ENCODE measurements at places on chromosomes 16 and 17.

DNA sequence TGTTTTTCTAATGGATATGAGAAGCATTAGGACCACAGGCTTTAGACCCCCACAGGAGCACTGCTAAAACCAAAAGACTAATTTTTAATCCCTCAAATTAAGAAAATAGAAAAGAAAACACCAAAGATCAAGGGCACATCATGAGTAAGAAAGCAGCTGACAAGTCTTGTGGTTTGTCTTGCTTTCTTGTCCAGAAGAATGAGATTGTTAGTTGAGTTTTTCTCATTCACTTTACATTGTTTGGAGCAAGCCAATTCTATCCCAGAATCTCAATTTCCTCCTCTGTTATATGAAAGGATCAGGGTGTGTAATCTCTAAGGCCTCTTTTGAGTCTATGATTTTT, 899.0 kb downstream of the KCNJ2 start:
- DNase-seq: no peak

DNA sequence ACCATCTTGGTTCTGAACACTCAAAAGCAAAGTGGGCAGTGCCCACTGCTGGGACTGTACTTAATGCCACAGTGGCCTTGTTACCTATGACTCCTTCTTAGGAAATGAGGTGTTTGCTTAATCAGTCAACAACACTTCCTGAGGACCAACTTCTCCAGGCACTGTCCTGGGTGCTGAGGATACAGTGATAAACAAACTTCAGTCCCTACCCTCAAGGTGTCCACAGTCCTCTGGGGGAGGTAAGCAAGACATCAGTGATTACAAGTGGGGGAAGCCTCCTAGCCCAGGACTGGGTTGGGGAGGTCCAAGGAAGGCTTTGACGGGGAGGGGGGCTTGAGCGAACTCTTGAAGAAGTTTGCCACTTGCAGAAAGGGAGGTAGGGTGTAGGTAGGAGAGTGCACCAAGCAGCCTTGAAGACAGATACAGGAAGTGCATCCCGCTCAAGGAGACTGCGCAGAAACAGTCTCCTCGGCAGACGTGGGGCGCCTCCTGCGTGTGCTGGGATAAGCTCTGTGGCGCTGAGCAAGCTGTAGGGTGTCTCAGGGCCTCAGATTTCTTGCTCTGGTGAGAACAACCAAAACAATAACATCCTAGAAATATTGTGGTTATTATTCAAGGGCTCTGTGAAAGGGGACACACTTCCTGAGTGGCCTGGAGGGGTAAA, 2.6 kb upstream of the ABCC3 start:
- no peak for DNase-seq

DNA sequence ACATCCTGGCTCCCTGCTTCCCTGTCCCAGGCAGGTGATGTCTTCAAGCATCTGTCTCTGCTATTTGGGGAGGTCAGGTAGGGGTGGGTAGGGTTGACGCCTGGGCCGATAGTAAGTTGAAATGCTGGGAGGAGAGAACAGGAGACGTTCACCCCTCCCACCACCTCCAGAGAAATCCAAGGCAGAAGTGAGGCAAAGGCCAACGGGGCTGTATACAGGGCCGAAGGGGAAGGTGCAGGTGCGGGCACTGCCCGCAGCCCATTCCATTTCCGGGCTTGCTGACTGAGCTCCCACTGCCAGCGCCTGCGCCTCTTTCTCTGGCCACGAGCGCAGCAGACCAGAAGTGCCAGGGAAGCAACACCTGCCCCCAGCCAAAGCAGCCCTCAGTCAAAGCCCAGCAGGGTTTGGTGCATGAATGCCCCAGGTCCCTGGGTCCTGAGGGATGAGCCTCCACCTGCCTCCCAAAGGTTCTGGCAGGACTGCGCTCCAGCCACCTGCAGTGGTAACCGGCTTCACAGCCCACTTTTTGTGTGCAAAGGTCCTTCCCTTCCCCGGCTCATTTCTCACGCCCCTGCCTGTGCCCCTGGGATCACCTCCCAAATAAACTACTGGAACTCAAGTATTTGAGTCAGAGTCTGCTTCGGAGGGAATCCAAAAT, 127.6 kb upstream of the TNRC6C start:
- DNase-seq: no peak

- peak; percentile 84 for DNase-seq
Measured at GRCh38 chr17:1720856-1721386, 3.6 kb upstream of the WDR81 start.

GRCh38 chr17:62791235-62791734, 16.8 kb downstream of the MARCHF10 start:
- no peak for DNase-seq

DNA sequence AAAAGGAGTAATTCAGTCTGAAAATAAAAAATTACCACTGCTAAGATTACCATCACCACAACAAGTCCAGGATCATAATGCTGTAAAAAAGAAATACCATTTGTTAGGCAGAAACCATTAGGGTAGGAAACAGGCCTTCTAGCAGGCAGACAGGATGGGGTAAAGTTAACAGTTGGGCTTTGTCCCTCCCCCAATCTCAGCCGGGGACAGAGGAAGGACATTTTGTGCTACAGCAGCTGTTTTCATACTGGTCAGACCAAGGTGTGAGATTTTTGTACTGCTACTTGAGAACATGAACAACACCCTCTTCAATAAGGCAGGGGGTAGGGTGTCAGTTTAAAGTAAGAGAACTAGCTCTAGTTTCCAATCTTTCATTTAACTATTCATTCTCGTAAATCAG, 49.2 kb upstream of the ITGA2B start:
- DNase-seq: no peak

DNA sequence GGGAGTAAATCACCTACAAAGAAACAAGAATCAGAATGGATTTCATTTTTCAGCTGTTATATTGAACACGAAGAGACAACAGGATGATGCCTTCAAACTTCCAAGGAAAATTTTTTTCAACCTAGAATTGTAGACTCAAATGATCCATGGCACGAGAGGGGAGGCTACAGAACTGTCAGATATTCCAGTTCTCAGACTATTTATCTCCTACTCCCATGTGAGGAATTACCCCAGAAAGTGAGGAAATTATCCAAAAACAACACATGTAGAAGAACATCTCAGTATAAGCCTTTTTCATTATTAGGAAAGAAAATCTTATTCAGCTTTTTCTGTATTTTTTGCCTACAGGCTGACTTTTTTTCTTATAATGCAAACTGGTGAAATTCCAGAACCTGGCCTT, 5.5 kb upstream of the ASGR2 start:
- no peak for DNase-seq

DNA sequence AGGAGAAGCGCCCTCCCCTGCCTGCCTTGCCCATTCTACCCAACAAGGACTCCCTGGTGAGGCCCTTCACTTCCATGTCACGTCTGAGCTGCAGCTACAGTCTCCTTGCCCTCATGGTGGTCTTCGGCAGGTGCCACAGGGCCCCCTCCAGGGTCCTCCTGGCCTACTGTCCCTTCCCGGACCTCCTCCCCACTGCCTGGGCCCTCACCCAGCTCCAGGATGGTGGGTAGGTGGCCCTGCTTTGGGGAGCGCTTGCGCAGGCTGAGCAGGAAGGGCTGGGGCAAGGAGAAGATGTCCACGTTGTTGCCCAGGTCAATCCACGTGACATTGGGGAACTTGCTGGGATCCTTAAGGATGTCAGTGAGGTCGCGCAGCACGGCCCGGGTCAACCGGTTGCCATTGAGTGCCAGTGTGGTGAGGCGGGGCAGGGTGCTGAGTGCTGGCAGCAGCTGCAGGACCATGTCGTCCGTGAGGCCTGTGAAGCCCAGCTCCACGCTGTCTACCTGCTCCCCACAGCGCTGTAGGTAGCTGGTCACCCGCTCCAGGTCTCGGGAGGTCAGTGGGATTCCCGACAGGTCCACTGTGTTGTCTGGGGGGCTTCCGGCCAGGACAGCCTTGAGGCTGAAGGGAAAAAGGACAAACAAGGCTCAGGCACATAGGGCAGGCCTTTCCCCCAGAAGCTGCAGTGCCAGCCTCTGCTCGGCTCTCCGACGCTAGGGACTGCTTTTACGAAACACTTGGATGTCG, 28.3 kb downstream of the TRPV2 start:
- DNase-seq: peak; percentile 77

DNA sequence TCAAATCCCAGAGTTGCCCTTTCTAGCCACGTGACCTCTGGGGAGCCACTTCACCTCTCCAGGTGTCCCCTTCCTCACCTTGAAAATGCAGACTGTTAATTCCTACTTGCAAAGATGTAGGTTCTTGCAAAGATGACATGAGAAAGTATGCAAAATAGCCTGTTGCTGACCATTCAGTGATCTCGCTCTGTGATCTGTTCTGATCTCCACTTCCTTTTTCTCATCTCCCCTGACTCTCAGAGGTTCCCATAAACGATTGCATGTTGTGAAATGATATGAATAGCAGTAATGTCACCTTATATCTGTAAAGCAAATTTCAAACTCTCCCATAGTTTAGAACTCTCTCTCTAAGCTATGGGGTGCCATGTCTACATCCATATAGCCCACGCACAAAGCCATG, 182.3 kb downstream of the TMEM132E start:
- DNase-seq: no peak

GRCh38 chr17:61282377-61282776, 117.3 kb upstream of the TBX2 start:
- no peak for DNase-seq

DNA sequence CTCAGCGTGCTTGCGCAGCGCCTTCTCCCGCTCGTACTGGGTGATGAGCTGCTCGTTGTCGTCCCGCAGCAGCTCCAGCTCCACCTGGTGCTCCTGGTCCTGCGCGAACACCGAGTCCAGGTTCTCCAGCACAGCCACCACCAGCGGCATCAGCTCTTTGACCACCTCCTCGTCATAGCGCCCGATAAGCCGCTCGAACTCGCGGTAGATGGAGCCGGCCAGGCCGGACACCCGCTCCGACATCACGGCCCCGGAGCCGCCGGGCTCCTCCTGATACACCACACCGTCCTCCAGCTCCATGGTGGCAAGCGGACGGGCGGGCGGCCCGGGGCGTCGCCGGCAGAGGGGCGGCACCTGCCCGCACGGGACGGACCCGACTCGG, 320 bp downstream of the SPAG9 start:
- no peak for DNase-seq

- DNase-seq: no peak
Measured at GRCh38 chr16:77322757-77323156, 112.1 kb downstream of the ADAMTS18 start.

GRCh38 chr17:81527591-81528383, at the start of gene FSCN2:
TSS of gene FSCN2 (plus strand) at chr17:81528377. CDS start at chr17:81528532, 155 bp downstream.
- DNase-seq: no peak

GRCh38 chr17:45775148-45775547, 9.0 kb upstream of the CRHR1 start:
- DNase-seq: no peak

GRCh38 chr17:72126575-72127486, 6.0 kb downstream of the SOX9 start:
- no peak for DNase-seq

DNA sequence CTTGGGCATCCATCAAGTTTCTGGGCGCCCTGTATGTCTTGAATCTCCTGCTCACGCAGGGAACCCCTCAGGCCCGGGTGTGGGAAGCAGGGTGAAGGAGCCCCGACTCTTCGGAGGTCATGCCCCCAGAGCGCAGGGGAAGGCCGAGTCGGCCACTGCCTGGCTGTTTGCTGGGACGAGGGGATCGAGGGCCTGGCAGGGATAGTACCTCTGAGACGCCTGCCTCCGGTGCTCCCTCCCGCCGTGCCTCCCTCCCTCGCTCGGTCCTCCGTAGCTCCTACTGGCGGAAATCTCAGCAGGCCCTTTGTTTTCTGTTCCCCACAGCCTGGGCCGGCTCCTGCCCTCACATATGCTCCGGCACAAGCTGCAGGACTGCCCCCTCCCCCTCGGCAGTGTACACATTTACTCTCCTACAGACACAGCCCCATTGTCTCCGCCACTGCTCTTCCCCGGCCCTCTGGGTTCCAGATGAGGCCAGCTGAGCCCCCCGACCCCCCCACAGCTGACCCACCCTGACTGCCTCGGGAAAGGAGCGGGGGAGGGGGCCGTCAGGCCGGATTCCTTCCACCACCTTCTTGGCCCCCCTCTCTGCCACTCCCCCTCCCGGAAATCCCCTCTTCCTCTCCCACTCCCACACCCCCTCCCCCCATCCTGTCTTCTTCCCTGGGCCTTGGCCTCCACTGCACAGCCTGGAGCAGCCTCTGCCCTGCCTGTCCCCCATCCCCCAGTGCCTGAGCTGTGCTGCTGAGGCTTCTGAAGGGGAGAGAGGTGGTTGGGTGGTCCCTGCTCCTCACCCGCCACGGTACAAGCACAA, 1.4 kb downstream of the TRAF4 start:
- peak; percentile 57 for DNase-seq

DNA sequence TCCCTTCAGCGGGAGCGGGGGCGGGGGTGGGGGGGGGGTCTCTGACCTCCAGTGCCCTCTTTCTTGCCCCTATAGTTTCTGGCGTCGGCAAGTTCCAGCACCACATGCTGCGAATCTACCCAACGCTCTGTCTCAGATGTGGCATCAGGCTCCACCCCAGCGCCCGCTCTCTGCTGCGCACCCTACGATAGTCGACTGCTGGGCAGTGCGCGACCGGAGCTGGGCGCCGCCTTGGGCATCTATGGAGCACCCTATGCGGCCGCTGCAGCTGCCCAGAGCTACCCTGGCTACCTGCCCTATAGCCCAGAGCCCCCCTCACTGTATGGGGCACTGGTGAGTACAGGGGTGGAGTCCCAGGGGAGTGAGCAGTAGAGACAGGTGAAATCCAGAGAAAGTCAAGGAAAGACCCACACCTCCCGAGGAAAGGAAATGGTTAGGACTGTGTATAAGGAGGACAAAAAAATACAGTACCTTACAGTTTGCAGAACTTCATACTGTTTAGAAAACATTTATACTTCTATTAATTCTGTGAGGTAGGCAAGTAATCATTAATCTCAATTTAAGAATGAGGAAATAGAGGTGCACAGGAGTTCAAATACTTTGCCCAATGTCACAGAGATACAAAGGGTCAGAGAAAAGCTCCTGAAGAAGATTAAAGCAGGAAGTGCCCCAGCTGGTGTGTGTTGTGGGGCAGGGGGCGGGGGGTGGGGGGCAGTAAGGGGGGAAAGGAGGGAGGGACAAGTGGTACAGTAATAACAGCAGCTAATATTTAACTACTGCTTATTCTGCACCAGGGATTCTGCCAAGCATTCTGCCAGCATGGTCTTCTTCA, 2.5 kb downstream of the IRX6 start:
- DNase-seq: no peak

GRCh38 chr17:30239089-30239462, 3.6 kb upstream of the SLC6A4 start:
- DNase-seq: no peak
